ENCODE measurements at places on chromosomes 5 and 9.
A peak's percentile ranks its signal among the peaks of the same experiment; 100 is the strongest.

DNA sequence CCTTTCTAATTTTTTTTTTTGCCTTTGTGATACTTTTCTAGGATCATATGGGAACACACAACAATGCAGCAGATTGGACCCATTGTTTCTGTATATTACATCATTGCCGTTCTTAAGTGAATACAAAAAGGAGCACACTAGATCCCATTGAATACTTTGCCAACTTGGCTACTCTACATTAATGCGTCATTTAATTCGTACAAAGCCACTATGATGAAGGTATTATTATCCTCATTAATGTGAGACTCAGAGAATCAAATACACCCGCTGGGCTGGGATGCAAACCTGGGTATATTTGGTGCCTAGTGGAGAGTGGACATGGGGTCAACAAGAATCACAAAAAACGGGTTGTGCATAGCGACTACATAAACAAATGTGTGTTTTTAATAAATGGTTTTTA is 31.9 kb downstream of the OR2K2 start:
- DNase-seq: no peak

DNA sequence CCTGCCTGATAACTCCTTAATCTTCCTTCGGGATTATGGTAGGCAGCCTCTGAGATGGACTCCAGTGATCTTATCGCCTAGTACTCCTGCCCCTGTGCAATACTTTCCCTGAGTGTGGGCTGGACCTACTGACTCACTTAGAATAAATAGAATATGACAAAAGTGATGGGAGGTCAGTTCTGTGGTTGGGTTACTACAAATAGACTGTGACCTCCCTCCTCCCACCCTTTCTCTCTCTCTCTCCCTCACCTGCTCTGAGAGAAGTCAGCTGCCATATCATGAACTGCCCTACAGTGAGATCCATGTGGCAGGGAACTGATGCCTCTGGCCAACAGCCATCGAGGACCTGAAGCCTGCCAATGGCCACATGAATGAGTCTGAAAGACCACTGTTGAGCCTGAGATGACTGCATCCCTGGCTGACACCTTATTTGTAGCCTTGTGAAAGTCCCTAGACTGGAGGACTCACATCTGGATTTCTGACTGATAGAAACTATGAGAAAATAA is 31.7 kb downstream of the NRG2 start:
- DNase-seq: no peak

GRCh38 chr5:178439493-178440180 is 150.6 kb downstream of the COL23A1 start:
- no peak for DNase-seq

DNA sequence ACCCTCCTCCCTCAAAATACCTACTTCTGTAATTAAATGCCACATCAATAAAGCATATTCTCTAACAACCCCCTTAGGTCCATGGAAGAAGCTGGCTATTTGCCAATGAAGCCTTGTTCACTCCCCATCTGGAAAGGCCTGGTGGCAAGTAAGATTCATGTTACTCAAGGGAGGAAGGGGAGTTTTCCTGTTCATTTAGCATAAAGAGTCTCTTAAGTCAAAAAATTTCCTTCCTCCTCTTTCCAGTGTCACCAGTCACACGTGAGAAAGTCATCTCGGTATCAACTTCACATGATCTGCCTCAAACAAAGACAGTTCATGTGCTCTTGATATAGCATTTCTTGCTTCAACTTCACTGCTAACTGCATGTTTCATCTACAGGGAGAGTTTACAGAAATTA is 32.7 kb upstream of the RIC1 start:
- DNase-seq: peak; percentile 73

GRCh38 chr5:132462856-132463745 is 27.5 kb downstream of the IRF1 start:
- DNase-seq: no peak

DNA sequence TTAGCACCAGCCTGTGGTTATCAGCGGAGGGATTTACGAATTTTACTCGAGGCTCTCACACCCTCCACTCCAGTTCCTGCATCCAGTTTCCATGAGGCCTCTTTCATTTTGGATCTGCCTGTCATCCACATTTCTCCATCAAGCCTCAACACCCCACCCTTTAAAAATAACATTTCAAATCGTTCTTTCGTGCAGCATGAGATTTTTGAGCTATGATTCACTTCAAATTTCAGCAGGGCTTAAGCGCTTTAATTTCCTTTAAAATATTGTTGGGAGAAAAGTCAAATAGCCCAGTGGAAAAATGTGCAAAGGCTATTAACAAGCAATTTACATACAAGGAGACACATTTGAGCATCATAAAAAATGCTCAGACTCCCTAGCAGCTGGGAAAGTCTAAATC is 103.2 kb downstream of the MSX2 start:
- DNase-seq: no peak

- peak; percentile 78 for DNase-seq
Observed at GRCh38 chr5:134510970-134511795, 14.3 kb upstream of the JADE2 start.

DNA sequence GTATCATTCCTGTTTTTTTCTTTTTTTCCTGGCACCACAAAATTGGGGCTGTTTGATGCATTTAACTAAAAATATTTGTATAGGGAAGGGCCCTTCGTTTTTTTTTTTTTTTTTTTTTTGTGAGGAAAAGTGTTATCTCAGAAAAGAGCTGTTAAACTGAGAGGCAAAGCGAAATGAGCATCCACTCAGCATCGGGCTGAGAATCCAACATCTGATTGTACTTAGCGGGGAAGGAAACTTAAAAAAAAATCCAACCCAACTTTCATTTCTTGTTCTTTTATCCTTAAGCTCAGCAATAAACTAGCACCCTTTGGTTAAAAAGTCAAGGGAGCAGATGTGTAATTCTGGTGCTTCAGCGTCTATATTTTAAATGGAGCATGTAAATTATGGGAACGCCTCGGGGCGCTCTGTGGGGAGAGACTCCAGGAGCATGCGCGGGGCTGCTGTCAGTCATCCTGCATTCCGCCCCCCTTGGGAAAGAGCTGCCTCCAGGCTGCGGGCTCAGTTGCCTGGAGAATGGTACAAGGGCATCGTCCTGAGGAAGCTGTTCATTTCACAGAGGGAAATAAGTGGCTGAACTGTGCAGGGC is 33.3 kb downstream of the DMRT2 start:
- DNase-seq: no peak

DNA sequence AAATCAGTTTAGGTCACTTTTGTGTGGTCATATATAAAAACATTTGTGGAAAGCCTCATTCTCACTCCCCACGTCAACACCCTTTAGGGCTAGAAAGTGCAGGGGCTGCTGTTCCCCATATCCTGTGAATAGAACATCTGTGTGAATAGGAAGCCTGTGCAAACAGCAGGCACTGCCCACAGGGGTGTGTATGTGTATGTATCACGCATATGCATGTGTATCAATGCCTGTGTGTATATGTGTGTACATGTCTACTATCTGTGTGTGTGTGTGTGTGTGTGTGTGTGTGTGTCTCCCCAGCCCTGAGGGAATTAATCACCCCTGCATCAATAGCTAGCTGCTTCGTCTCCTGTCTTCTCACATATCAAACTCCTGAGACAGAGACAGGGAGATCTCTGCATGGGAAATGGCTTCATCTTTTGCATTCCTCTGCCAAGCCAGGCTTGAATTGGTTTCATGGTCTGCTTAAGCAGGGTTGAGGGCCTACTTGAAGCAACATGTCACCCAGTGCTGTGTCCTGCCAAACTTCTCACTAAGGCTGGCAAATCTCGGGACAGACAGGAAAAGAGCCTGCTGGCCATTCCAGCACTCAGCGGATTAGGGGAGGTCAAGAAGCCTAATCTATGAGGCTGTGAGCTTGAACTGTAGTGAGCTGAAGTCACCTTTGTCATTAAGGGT is 265.8 kb downstream of the ADAMTSL1 start:
- DNase-seq: no peak

GRCh38 chr9:104022083-104022482 is 72.0 kb upstream of the SMC2 start:
- DNase-seq: no peak

GRCh38 chr5:127447827-127448226 is 69.6 kb upstream of the PRRC1 start:
- no peak for DNase-seq
